ENCODE measurements at places on chromosomes 12 and 14.

DNA sequence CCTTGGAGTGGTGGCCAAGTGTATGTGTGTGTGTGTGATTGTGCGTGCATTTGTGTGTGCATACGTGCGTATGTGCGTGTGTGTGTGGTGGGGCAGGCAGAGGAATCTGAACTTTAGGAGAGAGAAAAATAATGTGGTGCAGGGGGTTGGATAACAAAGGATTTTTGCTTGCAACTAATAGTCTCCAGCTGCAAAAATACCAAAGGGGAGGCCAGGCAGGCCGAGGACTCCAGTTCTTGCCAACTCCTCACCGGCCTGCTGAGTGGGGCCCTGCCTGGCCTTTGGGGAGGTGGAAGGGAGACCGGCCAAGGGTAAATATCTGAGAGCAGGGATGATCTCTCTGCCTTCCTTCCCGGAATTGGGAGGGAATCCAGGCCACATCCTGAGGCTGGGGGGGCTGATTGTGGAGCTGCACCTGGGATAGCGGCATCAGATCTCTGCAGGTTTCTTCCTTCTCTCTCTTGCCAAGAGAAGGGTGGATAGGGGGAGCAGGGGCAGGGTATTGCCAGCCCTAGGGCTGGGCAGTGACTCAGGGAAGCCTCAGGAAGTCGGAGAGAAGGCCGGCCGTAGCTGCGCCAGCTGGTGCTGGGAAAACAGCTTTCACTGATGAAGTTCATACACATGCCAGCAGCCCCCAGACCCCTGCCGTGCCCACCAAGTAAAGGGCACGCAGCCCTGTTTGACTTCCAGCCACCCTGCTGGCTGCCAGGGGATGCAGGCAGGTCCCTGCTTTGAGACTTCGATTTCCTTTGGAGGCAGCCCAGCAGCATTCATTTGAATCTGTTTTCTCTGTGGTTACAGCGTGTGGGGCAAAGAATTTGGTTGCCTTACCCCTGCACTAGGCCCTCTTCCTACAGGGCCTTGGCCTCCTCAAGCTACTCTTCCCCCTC lies 4.6 kb upstream of the LRP1-AS start:
- peak; percentile 99 for DNase-seq

GRCh38 chr14:99966912-99967311 lies 98.3 kb upstream of the EVL start:
- DNase-seq: no peak

- DNase-seq: no peak
Observed at GRCh38 chr14:27836386-27836785, 930.2 kb upstream of the FOXG1 start.

GRCh38 chr12:130775953-130776856 lies 60.1 kb upstream of the RIMBP2 start:
- DNase-seq: peak; percentile 89

GRCh38 chr12:4215229-4216186 lies 58.1 kb upstream of the CCND2 start:
- no peak for DNase-seq

DNA sequence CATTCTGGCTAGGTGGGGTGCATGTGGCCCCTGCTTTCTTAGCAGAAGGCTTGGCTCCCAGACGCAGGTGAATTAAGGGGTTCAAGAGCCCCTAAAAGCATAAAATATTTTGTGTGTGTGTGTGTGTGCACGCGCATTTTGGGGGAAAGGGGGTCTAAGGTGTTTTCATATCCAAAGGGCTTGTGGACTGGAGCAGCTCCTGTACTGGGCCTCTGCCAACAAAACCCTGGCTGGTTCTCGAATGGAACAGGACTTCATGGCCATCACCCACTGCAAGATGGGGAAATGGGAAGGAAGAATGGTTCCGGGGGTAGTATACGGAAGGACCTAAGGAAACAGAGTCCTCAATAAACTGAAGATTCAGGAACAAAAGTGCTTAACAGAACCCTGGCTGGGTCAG lies 3.9 kb upstream of the ATN1 start:
- DNase-seq: no peak

DNA sequence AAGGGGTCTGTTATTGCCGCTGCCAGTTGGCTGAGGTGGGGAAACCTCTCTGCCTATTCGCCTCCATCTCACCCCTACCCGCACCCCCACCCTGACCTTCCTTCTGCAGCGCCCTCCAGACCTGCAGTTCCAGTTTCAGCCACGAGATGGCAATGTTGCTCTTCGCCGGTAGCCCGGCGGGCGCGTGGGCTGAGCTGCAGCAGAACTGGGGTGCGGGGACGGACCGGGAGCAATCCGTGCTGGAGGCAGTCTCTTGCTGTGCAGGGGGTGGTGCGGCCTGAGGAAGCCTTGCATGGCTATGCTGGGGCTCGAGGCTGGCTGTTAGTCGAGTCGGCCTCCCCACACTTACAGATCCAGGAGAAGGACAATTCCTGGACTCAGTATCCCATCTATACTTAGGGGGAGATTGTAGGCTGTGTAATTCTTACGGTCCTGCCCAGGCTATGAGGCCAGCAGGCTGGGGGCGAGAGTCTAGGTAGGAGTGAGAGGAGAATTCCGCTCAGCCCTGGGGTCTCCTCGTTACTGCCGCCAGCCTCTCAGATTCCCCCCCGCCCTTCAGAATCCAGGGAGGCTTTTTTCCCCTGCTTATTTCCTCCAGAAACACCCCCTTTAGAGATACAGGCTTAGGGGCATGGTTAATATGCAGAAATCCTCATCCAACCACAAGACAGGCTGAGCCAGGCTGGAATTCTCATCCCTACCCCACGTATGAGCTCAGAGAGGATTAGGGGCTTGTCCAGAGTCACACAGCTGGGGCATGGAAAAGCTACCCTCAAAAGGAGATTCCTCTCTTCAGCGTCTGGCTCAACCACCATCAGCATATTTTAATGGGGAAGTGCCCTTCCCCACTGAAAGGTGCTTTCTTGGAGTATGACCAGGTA lies 118.2 kb downstream of the AACS start:
- DNase-seq: peak; percentile 57

- no peak for DNase-seq
Observed at GRCh38 chr14:55968741-55969140, 149.5 kb upstream of the PELI2 start.

DNA sequence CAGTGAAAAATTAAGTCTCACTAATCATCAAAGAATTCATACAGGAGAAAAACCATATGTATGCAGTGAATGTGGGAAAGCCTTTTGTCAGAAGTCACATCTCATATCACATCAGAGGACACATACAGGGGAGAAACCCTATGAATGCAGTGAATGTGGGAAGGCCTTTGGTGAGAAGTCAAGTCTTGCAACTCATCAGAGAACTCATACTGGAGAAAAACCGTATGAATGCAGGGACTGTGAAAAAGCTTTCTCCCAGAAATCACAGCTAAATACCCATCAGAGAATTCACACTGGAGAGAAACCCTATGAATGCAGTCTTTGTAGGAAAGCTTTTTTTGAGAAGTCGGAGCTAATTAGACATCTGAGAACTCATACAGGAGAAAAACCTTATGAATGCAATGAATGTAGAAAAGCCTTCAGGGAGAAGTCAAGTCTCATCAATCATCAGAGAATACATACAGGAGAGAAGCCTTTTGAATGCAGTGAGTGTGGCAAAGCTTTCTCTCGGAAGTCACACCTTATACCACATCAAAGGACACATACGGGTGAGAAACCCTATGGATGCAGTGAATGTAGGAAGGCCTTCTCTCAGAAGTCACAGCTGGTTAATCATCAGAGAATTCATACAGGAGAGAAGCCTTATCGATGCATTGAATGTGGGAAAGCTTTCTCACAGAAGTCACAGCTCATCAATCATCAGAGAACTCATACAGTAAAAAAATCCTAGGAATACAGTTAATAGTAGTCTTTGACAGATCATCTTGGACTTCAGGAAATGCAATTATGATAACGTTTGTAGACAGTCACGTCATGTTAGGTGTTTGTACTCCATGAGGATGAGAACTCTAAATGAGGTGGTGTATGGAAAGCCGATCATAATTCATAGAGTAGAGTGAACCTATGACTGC lies 21.1 kb downstream of the ZNF84 start:
- no peak for DNase-seq

DNA sequence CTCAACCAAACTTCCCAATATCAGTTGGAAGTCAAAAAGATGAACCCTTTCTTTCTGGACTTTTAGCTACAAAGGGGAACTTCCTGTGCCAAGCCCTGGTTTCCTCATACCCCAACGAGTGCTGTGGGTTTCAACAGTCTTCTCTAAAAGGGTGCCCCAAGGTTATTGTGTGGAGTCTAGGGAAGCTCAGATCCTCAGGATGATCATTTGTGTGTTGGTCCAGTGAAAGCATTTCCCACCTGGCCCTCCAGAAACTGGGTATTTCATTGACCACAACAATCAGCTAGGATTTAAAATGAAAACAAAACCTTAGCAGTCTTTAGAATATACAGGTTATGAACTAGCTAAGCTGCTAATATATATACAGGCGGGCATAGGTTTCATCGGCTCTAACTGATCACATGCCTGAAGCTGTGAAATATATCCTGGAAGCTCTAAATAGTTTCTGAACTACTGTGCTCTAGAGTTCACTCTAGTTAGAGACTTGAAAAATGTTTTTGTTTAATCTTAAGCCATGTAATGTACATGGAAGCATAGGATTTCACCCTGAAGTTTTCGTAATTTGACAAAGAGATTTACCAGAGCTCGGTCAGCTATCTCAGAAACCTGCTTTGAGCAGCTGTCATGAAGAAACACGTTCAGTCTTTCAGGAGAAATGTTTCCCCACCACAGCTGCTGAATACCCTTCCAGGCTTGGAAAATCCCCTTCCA lies 29.6 kb downstream of the P2RX4 start:
- no peak for DNase-seq

- DNase-seq: no peak
Observed at GRCh38 chr14:93308686-93309345, 24.0 kb downstream of the BTBD7 start.

DNA sequence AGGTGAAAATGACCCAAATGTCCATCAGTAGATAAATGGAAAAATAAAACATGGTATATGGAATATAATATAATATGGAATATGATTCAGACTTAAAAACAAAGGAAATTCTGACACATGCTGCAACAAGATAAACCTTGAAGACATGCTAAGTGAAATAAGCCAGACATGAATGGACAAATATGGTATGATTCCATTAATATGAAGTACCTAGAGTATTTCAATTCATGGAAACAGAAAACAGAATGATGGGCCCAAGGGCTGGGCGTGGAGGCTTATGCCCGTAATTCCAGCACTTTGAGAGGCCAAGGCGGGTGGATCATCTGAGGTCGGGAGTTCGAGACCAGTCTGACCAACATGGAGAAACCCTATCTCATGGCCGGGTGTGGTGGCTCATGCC lies 22.7 kb upstream of the ORAI1 start:
- DNase-seq: no peak

DNA sequence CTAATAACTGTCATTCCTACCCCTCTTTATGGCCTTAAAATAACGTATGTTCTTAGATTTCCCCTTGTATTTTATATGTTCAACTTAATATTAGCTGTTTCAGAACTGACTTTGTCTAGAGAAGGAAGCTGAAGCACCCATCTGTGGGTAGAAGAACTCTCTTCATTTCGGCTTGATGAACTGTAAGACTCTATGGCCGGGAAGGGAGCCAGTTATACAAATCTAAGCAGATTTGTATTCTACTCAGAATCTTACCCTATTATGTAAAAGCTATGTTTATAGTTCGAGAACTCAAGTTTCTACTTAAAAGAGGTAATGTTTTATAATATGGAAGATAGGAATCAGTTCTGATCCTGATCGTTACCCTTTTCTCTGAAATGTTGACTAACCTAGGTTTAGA lies 390.9 kb upstream of the PRICKLE1 start:
- no peak for DNase-seq

DNA sequence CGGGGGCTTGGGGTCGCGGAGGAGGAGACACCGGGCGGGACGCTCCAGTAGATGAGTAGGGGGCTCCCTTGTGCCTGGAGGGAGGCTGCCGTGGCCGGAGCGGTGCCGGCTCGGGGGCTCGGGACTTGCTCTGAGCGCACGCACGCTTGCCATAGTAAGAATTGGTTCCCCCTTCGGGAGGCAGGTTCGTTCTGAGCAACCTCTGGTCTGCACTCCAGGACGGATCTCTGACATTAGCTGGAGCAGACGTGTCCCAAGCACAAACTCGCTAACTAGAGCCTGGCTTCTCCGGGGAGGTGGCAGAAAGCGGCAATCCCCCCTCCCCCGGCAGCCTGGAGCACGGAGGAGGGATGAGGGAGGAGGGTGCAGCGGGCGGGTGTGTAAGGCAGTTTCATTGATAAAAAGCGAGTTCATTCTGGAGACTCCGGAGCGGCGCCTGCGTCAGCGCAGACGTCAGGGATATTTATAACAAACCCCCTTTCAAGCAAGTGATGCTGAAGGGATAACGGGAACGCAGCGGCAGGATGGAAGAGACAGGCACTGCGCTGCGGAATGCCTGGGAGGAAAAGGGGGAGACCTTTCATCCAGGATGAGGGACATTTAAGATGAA lies 630 bp downstream of the FOS start:
- no peak for DNase-seq

DNA sequence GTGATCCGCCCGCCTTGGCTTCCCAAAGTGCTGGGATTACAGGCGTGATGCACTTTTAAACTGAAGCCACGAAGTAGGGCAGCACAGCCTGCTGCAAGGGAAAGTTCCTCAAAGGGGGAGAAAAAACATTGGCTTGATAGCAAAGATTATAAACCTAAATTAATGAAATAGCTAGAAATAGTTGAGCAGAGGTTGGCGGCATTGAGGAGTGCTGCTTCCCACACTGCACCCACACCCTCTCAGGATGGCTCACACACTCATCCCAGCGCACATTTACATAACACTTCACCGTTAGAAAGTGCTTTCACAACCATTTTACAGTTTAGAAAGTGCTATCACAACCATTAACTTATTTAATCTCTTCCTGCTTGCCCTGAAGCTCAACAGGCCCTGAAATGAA lies 44.4 kb upstream of the TCL1A start:
- no peak for DNase-seq

GRCh38 chr14:63713058-63713457 lies 14.8 kb downstream of the SGPP1 start:
- no peak for DNase-seq

- no peak for DNase-seq
Observed at GRCh38 chr14:100654025-100654813, 67.0 kb upstream of the BEGAIN start.

DNA sequence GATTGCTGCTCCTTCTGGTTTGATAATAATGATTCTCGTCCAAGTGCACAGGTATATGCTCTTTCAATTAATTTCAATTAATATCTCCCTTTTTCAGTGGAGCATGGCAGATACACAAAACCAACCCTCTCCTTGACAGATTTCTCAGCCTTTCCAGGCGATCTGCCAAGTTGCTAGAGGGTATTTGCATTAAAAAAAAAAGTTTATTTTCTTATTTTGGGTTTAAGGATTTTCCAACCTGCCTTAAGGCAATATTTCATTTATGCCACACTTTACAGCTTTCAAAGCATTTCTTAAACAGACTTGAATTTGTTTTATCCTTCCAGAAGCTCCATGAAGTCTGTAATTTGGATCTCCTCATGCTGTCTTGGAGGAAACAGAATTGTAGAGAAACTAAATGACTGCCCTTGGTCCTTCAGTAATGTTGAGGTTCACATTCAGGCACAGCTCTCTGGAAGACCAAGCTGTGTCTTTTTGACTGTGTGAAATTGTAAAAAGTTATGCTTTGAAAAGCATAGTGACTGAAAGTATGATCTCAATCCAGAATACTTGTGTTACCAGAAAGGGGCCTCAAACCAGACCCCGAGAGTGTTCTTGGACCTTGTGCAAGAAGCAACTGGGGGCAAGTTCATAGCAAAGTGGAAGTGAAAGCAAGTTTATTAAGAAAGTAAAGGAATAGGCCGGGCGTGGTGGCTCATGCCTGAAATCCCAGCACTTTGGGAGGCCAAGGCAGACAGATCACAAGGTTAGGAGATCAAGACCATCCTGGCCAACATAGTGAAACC lies 2.3 kb downstream of the DGLUCY start:
- no peak for DNase-seq

GRCh38 chr12:42091769-42092168 lies 52.9 kb downstream of the GXYLT1 start:
- DNase-seq: no peak
